ENCODE measurements at places on chromosomes 2 and 18.

- DNase-seq: no peak
Measured at GRCh38 chr2:218546012-218546411, 22.1 kb downstream of the USP37 start.

DNA sequence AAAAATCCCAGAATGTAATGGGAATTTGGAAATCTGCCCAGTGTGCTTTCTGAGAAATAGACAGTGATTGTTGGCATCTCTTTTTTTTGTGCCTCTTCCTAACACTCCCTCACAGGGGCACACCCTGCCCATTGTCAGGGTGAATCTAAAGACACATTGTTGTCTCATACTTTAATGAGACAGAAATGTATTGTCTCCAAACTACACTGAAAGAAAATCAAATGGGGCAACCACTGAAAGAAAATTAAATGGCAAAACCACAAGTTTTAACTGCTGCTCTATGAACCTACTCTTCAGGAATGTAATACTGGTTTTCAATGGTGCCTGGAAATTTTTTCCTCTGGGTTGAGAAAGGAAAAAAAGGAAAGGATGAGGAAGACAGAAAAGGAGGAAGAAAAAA is 43.2 kb upstream of the GLS start:
- no peak for DNase-seq

GRCh38 chr2:120607506-120607905 is 128.2 kb upstream of the GLI2 start:
- DNase-seq: no peak

GRCh38 chr2:7044253-7045250 is 127.3 kb downstream of the RNF144A start:
- DNase-seq: no peak

- no peak for DNase-seq
Measured at GRCh38 chr2:208792766-208793165, 386.2 kb downstream of the PTH2R start.

- no peak for DNase-seq
Measured at GRCh38 chr2:64137996-64138395, 6.2 kb downstream of the PELI1 start.

- no peak for DNase-seq
Measured at GRCh38 chr2:46001741-46002506, 295.3 kb upstream of the EPAS1 start.

GRCh38 chr18:45849529-45849928 is 24.1 kb downstream of the SIGLEC15 start:
- no peak for DNase-seq

DNA sequence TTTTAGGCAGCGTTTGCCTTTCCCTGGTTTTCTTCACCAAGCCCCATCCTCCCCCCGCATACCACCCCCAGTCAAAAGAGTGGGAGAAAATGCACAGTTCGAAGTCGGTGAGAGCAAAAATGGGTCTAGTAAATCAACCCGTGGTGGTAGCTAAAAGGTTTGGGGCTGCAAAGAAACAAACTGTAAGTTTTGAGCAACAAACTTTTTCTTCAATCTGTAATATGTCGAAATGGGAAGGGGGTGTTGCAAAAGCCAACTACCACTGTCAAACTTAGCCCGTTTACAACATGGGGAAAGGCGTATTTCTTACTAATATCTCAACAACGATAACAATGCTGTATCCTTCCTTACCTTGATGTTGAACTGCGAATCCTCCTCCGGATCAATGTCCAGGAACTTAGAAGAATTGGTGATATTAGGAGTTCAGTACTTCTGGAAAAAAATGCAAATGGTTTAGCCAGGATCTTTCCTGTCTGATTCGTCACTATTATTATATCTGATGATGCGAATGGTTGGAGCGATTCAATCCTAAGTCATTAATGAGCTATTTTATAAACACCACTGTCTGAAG is 2.4 kb upstream of the SATB2 start:
- peak; percentile 45 for DNase-seq

DNA sequence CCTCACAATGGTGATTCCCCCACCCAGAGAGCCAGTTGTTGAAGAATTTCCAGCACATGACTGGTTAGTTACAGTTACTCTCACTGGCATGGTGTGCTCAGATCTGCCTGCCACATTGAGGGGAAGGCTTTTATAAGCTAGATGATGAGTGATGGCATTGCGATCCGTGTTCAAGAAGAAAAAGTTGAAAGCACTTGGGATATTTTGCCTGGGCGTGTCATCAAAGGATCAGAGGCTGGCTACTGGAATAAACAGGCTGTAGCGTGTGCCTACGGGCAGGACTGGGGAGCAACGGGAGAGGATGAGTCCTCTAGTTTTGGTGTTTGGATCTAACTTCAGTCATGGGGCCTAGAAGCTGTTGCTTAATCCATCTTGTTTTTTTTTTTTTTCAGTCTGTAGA is 175.0 kb downstream of the SETBP1 start:
- DNase-seq: no peak

DNA sequence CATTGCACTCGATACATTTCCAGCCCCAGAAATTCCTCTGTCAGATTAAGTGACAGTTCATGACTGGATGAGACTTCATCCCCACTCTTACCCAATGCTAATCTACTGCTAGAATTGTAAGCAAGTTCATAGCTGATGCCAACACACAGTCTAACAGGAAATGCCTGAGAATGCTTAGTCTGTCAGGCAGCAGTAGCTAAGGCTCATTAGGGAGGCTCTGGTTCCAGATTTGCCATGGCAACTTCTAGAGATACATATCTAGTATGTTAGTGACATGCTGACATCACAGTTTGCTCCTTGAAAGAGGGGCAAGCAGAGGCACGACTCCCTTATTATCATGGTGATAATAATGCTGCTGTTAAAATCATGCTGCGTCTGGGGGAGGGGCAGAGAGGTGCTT is 198.4 kb downstream of the RBM43 start:
- DNase-seq: no peak

All from GF-D8 (cell line).